ENCODE measurements at places on chromosomes 11 and 22. TPM values are rescaled to one million over a fixed set of nuclear protein-coding genes. Genes with fewer than 3 reads are reported as not detected.

DNA sequence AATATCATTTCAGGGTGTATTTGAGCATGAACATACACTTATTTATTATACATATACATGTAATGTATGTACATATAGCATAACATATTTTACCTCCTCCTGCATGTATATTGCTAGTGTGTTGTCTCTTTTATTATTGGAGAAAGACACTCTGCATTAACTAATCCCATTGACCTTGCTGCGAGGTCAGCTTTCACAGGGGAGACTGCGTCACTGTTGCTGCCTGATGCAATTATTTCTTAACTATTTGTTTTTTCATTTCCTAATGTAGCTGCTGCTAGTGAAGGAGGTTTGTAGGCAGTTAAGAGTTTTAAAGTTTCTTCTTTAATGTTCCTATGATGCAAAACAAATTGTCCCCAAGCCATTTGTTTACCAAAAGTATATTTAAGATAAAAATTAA, 185.4 kb upstream of the CNTN5 start:
- no peak for DNase-seq

- DNase-seq = no peak
Measured at GRCh38 chr11:57650739-57651090, 1.0 kb upstream of the YPEL4 start.

DNA sequence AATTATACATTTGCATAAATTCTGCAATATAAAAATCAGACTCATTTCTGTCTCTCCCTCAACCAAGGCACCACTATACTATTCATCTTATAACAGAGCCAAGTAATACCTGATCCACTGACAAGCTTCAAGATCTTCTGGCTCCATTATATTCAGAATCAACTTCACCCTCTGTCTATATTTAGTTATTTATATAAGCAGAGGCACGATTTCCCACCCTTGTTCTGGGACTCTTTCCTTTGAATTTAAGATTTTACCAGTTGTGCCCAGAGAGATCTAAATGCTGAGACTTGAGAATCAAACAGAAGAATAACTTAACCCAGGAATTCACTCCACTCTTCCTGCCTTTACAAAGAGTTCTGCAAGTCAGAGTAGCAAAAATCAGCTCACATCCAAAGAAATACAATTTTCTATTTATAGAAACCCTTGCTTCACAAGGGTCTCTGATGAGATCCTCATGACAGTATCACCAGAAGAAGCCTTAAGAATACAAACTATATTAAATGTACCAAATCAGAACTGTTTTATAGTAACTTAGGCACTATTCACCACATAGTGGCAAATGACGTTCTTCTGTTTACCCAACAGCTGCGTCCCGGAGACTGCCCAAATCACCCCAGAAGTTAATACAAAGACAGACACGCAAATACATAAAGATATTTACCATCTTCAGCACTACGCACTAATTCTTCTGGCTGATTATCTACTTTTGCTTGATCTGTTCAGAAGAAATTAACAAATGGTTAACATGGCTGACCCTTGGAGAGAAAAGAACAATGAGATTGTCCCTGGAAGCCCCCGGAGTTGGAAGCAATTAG, 32.3 kb upstream of the CCDC89 start:
- no peak for DNase-seq

The OR51B5 gene
- total RNA-seq = 0.41 TPM

DNA sequence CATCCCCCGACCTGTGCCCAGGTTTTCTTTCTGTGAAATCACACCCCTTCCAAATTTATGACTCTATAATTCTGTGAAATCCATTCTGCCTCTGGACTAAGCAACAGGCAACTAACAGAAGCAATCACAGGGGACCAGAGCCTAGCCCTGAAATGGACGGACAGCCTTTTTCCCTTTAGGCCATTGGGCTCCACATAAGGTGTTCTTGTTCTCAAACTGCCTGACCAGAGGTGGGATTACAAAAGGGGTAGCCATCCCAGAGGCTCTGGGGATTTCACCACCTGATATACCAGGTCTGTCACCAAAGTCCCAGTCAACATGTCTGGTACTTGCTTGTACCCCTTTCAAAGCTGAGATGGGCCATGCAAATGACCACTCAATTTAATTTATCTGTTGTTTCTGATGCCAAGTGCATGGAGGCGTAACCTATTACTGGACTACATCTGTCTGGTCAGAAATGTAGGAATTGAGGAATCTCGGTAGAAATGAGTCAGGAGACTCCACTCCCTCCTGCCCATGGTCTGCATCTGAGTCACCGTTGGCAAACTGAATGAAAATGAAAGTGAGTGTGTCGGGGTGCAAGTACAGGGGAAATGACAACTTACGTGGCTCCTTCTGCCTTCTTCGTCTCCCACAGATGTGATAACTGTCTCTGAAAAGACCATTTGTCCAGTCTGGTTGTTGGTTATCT, 10.2 kb downstream of the DKK3 start:
- DNase-seq = no peak

- DNase-seq = no peak
Measured at GRCh38 chr11:106369224-106369623, 291.8 kb downstream of the AASDHPPT start.

The SPA17 gene
- 5.6 TPM for total RNA-seq

DNA sequence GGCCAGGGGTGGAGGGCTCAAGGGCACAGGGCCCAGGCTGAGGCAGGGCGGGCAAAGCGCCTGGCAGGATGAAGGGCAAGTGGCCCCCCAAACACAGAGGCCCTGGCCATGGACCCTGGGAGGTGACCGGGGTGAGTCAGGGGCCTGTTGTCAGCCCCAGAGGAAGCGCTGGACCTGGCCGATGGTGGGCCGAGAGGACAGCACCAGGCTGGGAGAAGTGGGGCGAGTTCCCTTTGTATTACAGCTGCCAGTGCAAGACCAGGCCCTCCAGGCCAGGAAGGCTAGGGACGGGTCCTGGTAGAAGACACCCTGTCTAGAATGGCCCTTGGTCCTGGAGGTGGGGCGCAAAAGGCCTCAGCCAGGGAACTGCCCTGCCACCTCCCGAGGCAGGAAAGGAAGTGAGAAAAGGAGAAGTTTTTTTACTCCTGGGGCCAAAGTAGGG, 12.8 kb downstream of the CXCR5 start:
- no peak for DNase-seq

The CATSPERZ gene
- not detected for total RNA-seq

- no peak for DNase-seq
Measured at GRCh38 chr11:125921042-125921441, 16.7 kb downstream of the DDX25 start.

The RASD2 gene
- total RNA-seq = 1.2 TPM

The CLDN5 gene
- total RNA-seq = 86.9 TPM

DNA sequence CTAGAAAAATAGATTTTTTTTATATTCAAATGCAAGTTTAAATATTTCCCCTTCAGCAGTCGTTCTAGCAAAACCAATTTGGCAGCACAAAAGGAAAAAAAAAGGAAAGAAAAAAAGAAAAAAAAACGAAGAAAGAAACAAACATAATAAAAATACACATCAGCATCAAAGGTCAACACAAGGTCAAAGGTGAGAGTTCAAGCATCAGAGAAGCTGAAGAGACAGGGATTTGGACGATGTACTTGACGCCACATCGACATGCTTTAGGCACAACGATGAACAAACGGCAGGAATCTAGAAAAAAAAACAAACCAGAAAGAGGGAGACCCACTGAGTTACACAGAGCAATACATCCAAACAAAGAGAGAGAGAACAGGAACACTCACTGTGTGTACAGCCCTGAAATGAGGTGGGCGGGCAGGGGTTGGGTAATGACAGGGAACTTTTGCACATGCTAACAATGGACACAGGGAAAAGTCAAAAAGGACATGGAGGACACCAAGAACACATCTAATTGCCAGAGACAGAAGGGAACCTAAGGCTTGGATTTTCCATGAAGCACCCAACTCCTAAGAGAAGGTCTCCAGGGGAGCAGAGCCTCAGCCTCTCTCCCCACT, 19.8 kb upstream of the RAPSN start:
- no peak for DNase-seq

- peak; percentile 68 for DNase-seq
Measured at GRCh38 chr22:50605613-50606074, 5.1 kb downstream of the MAPK8IP2 start.

DNA sequence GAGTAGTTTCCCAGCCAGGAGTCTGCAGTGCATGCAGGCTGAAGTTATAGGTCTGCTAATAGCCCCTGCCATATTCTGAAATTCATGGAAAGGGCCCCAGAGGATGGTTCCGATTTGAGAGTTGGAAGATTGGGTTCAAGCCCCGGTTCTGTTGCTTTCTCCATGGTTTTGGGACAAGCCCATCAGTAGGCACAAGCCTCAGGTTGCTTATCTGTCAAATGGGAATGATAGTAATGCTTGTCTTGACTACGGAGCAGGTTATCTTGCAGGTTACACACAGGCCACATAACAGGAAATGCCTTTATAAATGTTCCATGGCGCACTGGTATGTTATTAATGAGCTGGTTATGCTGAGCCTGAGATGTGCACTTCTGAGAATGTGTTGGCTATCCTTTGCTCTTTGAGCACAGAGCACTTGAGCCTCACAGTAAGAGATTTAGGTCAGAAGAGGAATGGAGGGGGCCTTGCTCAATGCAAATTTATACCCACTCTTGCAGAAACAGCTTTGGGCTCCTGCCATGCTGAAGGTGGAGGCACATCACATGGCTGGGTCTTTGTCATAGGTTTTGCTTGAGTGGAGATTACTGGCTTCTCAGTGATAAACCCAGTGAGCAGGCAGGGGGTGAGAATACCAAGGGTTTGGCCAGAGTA, 47.1 kb downstream of the ZNRF3 start:
- no peak for DNase-seq

GRCh38 chr11:79697905-79698304, 257.1 kb upstream of the TENM4 start:
- DNase-seq = no peak

DNA sequence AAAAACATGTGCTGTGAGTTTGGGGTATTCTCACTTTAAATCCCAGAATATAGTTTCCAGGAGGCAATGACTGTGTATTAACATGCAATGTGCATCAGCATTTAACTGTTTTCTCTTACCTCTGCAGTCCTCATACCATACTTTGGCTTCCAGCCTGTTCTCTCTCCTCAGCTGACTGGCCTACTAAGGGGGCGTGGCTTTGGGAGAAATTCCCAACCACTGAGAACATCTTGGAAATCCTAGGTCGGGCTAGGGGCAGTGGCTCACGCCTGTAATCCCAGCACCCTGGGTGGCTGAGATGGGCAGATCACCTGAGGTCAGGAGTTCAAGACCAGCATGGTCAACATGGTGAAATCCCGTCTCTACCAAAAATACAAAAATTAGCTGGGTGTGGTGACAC, 13.5 kb upstream of the ZC3H12C start:
- no peak for DNase-seq

DNA sequence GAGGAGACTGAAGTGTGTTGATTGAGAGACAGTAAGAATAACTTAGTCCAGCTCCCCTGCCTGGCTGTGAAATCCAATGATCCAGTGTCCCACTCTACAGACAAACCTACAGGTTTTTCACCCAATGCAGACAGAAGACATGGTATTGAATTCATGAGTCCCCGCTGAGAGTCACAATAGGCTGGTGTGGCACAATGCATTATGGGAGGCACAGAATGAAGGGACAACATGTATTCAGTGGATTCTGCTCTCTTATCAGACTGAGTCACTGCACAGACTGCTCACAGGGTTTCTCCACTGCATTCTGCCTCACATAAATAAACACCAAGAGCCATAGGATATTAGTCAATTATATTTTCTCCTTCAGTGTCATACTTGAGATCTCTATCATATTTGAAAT, 55.2 kb upstream of the TOP3B start:
- DNase-seq = no peak

The NEU3 gene
- 9.7 TPM for total RNA-seq

The RBM4B gene
- total RNA-seq = 16.1 TPM

DNA sequence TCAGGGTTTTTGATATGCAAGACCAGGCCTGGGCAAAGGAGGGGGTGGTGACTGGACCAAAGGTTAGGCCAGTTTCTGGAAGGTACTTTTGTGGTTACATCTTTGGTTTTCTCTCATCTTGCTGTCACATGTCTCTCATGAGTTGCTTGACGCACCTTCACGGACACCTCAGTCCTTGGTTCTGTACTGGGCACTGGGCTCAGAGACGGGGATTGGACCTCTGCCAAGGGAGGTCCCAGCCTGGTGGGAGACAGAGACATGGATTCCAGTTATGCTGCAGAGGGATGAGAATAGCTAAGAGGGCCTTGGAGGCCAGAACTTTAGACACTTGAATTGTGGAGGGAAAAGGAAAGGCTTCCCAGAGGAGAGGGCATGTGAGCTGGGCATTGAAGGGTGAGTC, 1.7 kb downstream of the USP35 start:
- no peak for DNase-seq

DNA sequence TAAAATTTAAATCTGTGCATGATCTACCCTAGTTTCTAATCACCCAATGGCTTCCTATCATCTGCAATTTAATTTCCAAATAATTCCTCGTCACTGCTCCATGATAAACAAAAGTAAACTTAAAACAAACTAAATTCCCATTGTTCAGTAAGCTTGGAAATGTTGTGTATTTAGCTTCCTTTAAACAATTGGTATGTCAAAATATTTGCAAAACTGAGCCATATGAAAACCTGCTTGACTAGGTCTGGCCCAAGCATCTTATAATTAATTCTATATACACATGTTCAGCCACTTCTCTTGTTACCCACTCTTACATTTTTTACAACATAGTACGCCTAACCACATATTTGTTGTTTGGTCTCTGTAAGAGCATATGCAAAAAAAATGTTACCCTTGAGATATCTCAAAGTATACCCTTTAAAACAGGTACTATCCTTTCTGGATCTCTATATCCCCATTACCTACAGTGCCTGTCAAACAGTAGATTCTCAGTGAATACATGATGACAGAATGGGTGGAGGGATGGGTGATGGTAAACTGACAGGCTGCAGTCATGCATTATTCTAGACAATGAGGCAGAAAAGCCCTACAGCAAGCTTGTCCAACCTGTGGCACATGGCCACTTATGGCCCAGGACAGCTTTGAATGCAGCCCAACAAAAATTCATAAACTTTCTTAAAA, 1277.9 kb upstream of the TENM4 start:
- DNase-seq = no peak

The ANGPTL5 gene
- total RNA-seq = 0.09 TPM

The PITPNB gene
- total RNA-seq = 51.1 TPM

DNA sequence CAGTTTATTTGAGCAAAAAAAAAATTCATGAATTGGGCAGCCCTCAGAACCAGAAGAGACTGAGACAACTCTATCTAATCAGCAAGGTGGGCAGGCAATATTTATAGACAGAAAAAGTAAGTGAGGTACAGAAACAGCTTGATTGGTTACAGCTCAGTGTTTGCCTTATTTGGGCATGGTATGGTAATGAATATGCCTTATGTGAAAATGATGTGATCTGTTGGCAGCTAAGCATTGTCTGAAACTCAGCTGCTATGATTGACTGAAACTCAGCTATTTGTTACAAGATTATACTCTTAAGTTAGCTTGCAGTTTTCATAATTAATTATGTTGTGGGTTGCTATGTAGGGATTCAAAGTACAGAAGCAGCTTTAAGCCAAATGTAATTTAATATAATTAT, 127.6 kb downstream of the CNTN5 start:
- no peak for DNase-seq

DNA sequence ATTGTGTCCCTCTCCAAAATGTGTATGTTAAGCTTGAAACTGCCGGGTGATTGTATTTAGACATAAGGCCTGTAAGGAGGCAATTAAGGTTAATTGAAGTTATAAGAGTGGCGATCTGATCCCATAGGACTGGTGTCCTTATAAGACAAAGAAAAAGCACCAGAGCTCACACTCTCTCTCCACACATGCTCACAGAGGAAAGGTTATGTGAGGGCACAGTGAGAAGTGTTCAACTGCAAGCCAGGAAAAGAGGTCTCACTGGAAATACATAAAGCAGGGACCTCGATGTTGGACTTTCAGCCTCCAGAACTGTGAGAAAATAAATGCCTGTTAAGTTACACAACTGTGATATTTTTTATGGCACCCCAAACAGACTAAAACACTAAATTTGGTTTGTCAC, 1233.8 kb upstream of the CNTN5 start:
- no peak for DNase-seq

Data from left lung (tissue), 14 donors.